ENCODE measurements at places on chromosomes 13 and 19.

- DNase-seq, result no peak
These were observed 946.3 kb upstream of the PCDH9 start for GRCh38 chr13:68176475-68176874.

DNA sequence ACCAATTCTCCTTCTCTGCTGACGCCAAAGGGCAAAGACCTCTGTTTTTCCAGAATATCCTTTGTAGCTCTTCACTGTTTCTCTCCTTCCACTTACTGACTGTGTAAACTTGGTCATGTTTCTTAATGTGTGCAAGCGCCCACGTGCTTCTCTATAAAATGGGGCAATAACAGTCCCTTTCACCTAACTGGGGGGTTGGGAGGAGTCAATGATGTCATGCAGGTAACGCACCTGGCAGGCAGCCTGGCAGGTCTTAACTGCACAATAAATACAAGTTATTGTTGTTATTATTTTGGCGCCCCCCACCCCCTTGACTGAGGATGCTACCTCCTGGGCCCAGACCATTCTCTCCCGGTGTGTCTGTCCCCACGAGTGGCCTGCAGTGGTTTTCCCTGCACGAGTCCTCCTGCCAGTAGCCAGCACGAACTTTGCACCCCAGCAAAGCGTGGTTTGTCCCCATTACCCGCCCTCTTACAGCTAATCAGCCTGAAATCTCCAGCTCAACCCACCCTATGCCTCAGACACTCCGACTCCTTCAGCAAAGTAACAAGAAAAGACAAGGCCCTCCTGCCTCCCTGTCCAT is 5.3 kb downstream of the SBSN start:
- DNase-seq, result no peak

GRCh38 chr19:5288347-5288739 is 52.3 kb downstream of the PTPRS start:
- DNase-seq, result no peak

DNA sequence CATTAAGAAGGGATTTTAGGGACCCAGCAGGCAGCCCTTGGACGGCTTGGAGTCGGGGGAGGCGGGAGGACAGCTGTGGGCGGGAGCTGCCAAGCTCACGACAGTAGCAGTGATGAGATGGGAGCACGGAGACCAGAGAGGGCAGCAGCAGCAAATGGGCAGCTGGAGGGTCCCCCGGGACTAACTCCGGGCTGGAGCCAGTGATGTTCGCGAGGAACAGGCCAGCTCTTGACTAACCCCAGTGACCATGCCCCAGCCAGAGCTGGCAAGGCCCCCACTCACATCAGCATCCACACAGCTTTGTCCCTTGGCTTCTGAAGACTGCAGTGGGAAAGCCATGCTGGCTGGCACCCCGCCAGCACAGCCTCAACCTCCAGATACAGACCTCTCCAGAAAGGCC is 81.9 kb downstream of the RAB20 start:
- no peak for DNase-seq

DNA sequence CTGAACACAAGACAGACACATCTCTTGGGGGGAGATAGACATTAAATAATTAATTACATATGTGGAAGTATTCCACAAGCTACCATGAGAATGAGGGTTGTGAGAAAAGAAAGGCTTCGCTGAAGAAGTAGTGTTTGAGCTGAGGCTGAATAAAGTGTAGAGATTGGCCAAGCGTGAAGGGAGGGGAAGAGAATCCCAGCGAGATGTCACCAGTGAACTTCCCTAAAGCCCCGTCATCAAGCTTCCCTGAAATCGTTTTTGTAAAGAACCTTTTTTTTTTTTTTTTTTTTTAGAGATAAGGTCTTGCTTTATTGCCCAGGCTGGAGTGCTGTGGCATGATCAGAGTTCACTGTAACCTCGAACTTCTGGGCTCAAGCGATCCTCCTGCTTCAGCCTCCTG is 235.2 kb downstream of the KCNRG start:
- no peak for DNase-seq

- DNase-seq, result no peak
These were observed 138.8 kb upstream of the VSTM2B start for GRCh38 chr19:29386970-29387369.
